ENCODE measurements at places on chromosomes 3 and 15.

DNA sequence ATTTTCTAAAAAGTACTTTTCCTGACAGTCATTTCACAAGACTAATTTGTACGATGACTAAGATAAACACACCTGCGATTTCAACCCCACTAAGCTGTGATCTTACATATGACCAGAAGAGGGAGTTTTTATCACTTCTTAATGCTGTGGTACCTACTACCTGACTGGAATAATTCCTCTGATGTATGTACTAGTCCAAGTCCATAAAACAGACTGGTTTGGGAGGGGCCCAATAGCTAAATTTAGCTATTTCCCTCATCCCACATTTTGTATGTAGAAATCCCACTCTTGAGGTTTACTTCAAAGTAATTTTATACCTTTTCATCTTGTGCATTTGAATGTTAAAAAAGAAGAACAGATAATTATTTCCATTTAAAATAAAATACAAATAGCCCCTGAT, 49.7 kb upstream of the SCAANT1 start:
- DNase-seq, result peak; percentile 34

- DNase-seq, result no peak
These were observed 13.5 kb downstream of the ZNF774 start for GRCh38 chr15:90365414-90366055.

DNA sequence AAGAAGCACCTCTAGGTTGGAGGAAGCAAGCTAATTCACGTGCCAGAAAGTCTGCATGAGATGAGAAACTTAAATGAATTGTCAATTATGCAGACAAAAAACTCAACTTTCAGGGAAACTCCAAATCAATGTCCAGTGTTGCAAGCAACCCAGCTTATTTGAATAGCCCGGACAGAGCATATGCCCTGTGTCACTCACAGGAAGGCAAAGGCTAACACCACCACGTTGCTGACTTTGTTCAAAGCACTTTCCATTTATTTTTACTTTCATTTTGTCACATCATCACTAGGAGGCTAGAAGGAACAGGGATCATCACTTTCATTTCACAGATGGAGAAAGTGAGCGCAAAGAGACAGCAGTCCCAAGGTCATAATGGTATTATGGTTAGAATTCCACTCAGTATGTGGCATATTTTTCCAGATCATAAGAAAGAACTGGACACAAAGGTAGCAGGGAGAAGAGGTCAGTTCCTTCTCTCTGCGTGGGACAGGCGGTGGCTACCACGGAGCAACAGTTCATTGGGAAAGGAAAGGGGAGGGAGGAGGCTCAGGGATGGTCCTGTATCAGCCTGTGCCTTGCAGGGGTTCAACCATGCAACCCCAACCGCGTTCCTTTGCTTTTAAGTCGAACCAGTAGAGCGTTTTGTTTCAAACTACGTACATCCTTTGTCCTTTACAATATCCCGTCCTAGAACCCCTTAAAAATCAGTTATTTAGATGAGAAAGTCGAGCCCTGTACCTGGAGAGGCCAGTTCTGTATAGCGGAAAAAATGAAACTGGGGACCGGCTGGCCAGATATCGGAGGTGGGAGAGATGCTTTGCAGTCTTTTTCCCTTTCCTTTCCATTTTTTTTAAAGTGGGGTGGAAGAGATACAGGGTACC, 1.1 kb downstream of the HEG1 start:
- peak; percentile 35 for DNase-seq

DNA sequence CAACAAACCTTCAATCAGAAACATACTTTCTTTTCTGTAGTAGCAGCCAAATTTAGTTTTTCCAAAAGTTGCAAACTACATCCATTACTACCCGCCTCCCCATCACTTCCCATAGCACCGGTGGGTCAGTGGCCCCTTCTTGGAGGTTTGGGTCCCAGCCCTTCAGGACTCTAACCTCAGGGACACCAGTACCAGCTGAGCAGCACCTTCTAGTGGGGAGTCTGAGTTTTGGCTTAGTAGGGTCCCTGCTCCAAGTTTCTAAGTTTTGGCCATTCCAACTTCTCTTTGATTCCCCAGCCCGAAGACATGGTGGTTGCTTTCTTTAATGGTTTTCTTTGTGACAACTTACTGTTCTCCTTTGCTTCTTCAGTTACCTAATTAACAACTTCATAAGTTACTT, 160.6 kb downstream of the ECT2 start:
- DNase-seq, result no peak

DNA sequence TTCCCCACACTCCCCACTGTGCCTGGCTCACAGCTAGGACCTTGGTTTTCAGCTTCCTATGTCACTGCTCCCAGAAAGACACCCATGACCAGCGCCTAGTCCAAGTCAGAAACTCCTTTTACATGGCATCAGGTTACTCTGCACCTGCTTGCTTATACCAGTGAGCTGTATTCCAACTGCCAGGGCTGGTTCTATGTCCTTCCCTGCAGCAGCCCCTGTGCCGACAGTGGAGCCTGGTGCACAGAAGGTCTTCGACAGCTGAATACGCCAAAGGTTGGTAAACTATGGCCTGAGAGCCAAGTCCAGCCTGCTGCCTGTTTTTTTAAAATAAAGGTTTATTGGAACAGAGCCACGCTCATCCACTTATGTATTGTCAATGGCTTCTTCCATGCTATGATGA, 102.5 kb downstream of the IQSEC1 start:
- DNase-seq, result no peak

DNA sequence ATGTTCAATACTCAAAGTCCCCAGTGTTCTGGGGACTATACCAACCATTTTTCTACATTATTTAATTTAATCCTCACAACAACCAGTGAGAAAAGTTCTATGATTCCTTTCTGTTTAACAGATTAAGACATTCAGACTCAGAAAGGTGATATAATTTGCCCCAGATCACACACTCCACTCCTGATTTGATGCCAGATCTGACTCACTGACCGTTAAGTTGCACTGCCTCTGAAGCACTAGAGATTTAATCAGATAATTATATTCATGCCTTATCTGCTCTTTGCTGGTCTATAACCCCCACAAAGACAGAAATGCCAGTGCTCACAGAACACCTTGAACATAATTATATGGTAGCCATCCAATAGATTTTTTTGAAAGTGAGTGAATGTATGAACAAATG, 501.0 kb downstream of the IGSF11 start:
- peak; percentile 0 for DNase-seq

GRCh38 chr15:67178569-67179210, 75.8 kb downstream of the AAGAB start:
- DNase-seq, result peak; percentile 99

DNA sequence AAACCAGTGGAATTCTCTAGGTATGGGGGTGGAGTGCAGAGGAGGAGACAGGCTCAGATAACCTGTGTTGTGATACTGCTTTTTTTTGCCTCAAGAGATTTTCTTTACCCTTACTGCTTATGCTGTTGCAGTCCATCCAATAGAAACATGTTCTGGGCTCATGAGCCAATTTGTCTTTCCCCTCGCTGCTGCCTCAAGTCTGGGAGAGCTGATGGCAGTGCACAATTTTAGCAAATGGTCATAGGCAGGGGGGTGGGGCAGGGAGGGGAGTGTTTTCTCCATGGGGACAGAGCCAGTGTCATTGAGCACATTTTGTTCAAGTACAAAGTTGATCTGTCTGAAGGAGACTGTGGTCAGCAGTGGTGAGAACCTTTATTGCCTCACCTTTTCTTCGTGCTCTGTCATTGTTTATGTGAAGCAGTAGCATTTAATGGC, 134.9 kb downstream of the MBNL1 start:
- peak; percentile 37 for DNase-seq

DNA sequence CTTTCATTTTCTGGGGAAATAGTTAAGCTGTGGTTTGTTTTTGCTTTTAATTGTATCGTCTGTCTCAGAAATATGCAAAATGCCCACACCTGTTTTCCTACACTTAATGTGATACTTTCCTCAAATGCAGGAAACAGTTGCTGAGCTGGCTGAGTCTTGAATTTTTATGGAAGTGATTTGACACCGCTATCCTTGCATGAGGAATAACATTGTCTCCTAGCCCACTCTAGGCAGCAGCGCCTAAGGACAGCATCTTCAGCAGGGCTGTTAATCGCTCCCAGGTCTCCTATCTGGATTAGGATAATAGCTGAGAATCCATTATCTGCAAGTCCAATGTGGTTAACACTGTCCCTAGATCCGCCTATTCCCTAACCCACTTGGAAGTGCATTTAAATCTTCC, 132.6 kb upstream of the NR2E3 start:
- no peak for DNase-seq

DNA sequence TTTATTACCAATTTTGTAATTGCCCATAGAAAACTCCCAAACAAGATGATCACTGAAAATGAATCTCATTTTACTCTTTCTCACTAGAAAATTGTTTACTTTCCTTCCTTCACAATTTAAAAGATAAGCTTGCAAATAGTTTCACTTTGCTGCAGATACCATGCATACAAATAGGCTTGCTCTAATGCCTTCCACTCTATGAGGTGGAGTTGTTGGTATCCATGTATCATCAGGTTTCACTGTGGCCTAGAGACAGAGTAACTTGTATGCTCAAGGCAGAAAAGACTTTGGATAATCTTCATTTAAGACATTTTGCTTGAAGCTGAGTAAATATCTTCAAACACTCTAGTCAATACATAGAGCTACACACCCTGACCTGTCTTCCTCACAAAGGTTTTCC, 60.8 kb downstream of the RYK start:
- DNase-seq, result no peak

DNA sequence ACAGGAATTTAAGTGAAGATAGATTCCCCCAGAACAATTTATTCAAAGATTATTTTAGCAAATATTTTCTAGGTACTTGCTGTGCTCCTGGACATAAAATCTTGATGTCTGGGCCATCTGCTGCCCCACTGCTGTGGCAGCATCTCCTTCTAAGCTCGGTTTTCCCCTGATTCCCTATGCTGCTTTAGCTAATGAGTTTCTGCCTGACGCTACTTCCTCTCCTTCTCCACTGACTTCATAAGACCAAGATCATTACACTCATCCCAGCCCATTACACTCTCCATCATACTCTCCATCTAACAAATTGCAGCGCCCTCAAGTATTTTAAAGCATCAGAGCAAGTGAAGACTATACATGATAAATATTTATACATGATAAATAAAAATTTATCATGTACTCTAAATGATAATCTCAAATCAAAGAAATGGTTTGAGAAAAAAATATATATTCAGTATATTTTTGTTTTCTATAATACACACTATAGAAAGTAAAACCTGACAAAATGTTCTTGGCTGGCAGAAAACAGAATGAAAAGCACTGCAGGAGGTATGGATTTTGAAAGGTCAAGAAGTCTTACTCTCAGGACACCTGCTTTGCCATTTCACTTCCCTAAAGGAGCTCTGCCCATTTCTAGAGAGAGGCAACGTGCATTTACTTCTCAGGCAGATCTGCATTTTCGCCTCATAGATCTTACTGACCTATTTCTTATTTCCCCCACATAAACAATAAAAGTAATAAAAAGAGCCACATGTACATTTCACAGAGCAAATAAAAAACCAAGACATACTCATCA, 232.0 kb downstream of the KCNMB2 start:
- DNase-seq, result no peak

GRCh38 chr15:44718927-44719292, 7.6 kb downstream of the B2M start:
- DNase-seq, result no peak

- DNase-seq, result peak; percentile 32
These were observed 227.1 kb upstream of the CGNL1 start for GRCh38 chr15:57149196-57149595.

DNA sequence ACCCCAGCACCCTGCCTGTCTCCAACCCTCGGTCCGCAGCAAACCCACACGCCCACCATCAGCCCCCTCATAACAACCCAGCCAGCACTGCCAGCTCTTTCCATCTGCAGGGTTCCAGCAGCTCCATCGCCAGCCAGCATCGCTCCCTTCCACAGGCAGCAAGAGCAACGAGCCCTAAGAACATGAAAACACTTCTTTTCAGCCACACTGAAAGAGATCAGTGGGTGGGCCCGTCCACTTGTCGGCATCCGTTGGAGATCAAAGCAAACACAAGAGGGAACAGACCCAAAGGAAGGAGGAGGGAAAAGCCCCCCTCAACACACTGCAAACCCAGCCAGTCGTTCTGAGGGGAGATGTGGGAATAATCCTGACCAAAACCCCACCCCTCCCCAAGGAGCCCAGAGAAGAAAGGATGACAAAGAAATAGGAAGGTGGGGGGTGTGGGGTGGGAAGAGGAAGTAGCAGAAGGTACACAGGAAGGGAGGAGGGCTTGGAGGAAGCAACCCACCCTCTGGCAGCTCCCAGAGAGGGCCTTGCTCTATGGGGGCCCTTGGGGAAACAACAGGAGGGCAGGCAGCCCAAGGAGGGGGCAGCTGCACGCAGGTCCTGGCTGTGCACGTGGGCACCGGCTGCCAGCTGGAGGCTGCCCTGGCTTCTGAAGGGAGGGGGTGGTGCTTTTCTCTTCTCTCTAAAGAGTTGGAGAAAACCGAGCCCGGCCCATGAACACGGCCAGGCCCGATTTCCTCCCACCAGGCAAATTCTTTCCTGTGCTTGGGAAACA, 473.6 kb upstream of the PROK2 start:
- no peak for DNase-seq

- peak; percentile 44 for DNase-seq
These were observed 32.4 kb upstream of the MRPL3 start for GRCh38 chr3:131535131-131535530.
